ENCODE measurements at places on chromosomes 2 and 18.

GRCh38 chr2:142741764-142742269, 135.6 kb upstream of the KYNU start:
- peak; percentile 23 for DNase-seq

- DNase-seq, result no peak
These were observed 247.9 kb downstream of the NDUFA10 start for GRCh38 chr2:239777219-239777618.

GRCh38 chr2:171522052-171522787, at the start of gene CYBRD1:
Gene CYBRD1, plus strand, starts transcription at chr2:171522474. Its CDS starts 72 bp downstream, at chr2:171522546.
- peak; percentile 63 for DNase-seq

DNA sequence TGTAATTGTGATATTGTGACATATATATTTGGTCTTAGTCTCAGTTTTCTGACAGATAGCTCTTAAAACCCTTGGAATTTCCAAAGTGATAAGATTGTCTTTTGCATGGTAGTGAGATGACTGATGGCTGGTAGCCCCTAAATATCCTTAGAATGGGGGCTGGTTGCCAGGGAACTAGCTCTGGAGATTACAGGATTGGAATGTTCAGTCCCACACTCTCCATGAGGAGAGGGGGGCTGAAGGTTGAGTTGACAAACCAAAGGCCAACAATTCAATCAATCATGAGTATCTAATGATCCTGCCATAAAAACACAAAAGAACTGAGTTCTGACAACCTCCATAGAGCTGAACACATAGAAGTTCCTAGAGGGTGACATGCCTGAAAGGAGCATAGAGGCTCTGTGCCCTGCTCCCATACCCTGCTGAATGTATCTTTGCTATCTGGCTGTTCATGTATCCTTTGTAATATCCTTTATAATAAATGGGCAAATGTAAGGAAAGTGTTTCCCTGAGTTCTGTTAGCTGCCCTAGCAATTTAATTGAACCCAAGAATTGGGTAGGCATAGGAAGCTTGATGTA, 1680.3 kb upstream of the PIK3C3 start:
- DNase-seq, result peak; percentile 13

All from amniotic epithelial cell (primary cell).